ENCODE measurements at places on chromosomes 16 and 17.

- DNase-seq, result no peak
- no peaks in the 10 kb centered on the region for H3K27me3 ChIP-seq
- peaks cover 16% of the 10 kb centered on the region for H3K4me1 ChIP-seq
- no peaks in the 10 kb centered on the region for H3K36me3 ChIP-seq
Measured at GRCh38 chr16:87806641-87807546, 41.1 kb upstream of the KLHDC4 start.

DNA sequence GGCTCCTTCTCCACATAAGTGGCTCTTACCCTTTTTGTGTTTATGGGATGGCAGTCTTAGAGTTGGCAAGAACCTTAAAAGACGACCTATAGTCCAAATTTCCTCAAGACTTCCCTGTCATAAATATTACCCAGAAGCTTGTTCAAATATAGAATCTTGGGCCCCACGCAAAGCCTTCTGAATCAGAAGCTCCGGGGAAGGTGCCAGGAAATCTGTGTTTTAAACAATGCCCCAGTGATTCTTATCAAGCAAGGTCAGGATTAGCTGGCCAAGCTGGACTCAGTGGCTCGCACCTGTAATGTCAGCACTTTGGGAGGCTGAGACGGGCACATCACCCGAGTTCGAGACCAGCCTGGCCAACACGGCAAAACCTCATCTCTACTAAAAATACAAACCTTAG, 85.7 kb downstream of the TIMM22 start:
- no peak for DNase-seq
- no peaks in the 10 kb centered on the region for H3K27me3 ChIP-seq
- no peak overlapping the region for H3K27ac ChIP-seq
- no peaks in the 10 kb centered on the region for H3K4me1 ChIP-seq
- H3K4me3 ChIP-seq, result no peak overlapping the region
- H3K36me3 ChIP-seq, result peaks cover 12% of the 10 kb centered on the region

DNA sequence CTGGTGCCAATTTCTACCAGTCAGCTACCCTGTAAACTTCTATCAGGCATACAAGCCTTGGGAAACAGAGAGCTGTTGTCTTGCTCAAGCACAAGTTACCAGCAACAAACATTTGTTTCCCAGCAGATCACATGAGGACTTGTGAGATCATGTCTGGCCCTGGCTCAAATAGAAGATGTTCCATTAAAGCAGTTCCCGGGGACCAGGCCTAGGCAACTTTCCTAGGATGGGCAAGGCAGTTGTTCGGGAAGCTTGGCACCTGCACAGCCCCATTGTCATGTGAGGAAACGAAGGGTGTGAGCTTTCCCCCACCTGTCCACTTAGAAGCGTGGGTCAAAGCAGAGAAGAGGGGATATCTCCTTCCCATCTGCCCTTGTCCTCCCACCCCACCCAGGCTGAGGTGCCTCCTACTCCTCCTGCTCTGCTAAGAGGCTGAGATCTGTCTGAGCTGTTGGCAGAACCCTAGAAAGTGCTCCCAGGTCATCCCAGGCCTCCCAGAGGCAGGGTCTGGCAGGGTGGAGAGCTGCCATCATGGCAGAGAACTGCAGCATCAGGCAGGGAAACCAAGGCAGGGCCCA, 11.2 kb upstream of the SLC47A2 start:
- H3K27ac ChIP-seq, result no peak overlapping the region
- H3K36me3 ChIP-seq, result no peaks in the 10 kb centered on the region
- DNase-seq, result no peak
- H3K4me3 ChIP-seq, result no peak overlapping the region

GRCh38 chr16:1028056-1028455, 44.5 kb upstream of the SSTR5 start:
- H3K4me3 ChIP-seq, result no peak overlapping the region
- no peaks in the 10 kb centered on the region for H3K27me3 ChIP-seq
- no peak for DNase-seq
- no peak overlapping the region for H3K27ac ChIP-seq

DNA sequence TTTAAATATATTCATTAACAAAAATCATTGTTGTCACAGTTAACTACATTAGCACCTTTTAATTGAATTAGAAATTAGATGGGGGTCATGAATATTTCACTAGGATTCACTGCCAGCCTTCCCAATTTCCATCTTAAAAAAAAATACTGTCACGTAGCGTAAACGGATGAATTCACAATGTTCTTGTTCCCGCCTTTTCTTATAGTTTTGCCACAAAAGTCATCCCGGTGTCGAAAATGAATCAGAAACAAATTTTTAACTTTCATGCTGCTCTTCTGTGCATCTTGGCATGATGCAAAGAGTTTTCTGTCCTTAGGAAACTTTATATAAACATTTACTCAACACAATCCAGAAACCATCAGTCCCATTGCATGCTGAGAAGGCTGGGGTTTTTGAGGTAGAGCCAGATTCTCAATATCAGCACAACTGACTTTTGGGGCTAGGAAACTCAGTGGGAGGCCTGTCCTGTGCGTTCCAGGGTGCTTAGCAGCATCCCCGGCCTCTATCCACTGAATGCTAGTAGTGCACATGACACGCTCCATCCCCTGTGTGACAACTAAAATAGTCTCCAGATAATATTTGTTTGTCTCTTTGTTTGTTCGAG, 252.9 kb upstream of the XYLT1 start:
- H3K27ac ChIP-seq, result no peak overlapping the region
- H3K36me3 ChIP-seq, result no peaks in the 10 kb centered on the region
- H3K27me3 ChIP-seq, result no peaks in the 10 kb centered on the region
- H3K4me3 ChIP-seq, result no peak overlapping the region
